Kasumi-1 (cell line): ENCODE measurements at places on chromosomes 7 and 10.

- peak; percentile 30 for DNase-seq
Observed at GRCh38 chr10:30445711-30446110, 11.7 kb downstream of the MAP3K8 start.

GRCh38 chr7:140213684-140214074 is 36.9 kb upstream of the KDM7A start:
- no peak for DNase-seq

- DNase-seq: no peak
Observed at GRCh38 chr10:71447676-71448075, 51.0 kb downstream of the CDH23 start.

- peak; percentile 33 for DNase-seq
Observed at GRCh38 chr7:127392182-127392565, 334 bp downstream of the ZNF800 start.

DNA sequence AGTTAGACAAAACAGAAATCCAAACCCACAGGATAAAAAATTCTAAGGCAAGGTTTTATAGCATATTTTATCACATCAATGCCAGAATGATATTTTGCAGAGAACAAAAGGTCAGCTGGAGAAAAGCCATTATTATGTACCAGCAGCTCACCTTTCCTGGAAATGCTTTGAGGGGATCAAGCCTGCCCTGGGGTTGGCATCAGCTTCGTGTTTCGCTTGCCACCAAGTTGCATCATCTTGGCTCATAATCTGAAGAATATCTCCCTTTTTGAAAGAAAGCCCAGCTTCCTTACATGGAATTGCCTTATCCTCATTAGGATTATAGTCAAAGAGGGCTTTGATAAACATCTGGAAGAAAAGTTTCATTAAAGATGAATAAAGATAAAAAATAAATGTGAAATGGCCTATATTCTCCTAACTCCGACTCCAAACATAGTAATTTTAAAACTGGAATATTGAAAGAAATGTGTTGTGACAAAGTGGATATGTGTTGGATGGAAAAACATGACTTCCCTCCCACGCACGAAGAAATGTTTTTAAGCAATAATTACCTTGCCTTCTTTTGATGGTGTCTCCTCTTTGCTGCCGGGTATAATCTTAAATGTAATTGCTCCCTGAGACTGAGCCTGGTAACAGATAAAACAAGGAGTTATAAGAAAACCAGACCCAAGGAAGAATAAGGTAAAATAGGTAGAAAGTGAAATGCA is 121.3 kb upstream of the ODAD2 start:
- DNase-seq: no peak

GRCh38 chr7:42337225-42337905 is 100.4 kb upstream of the GLI3 start:
- DNase-seq: no peak

DNA sequence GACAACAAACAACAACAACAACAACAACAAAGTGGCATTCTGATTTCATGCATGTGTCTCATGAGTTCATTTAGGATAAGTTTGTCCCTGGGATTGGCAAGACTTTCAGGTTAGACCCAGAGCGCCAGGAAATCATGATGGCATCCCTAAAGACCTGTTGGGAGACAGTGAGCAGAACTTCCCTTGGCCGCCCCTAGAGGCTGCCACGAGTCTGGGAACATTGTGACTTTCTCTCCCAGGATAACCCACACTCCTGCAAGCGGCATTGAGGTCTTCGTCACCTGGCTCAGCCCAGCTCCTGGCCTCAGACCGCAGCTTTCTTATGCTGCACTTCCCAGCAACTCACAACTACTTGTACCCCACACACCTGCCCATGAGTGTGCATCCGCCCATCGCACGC is 80.5 kb upstream of the RNF32 start:
- DNase-seq: no peak
